Chondrocyte (in vitro differentiated cells): ENCODE measurements at places on chromosomes 6 and 20. TPM values are rescaled to one million over a fixed set of nuclear protein-coding genes. Genes with fewer than 3 reads are reported as not detected.
A peak's percentile ranks its signal among the peaks of the same experiment; 100 is the strongest.

- DNase-seq: no peak
These were observed 53.0 kb downstream of the DEK start for GRCh38 chr6:18211338-18211737.

- DNase-seq: no peak
These were observed 45.2 kb upstream of the RALY start for GRCh38 chr20:33948480-33948879.

The SEMG1 gene
- total RNA-seq: not detected in 3 replicates

DNA sequence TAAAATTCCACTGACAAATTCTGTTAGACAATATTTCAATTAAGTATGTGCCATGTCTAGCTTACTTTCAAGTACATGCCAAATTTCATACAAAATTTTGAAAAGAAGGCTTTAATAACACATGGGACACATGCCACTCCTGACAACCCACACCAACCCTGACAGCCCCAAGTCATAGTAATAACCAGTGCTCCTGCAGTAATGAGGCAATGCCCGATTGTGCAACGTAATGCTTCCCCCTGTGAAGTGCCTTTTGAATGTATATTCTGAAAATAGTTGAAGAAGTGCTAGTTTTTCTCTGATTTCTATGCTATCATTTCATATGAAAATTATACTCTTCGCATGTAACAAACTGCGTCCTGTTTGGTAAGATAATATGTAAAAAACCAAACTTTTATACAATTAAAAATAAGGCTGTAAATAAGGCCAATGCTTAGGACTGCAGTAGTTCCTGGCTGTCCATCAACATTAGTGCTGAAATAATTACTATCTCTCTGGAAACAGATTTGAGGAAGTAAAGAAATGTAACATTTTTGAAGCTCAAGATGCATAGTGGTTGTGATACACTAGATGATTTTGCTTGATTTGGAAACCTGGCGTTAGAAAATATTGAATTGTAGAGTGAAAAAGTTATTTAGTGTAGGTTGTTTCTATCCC, 125.8 kb upstream of the BCLAF1 start:
- no peak for DNase-seq

GRCh38 chr20:38126932-38127621, 38.0 kb downstream of the TGM2 start:
- peak; percentile 46 for DNase-seq

The MCM8 gene
- 4.2 to 9.2 TPM (median 5.0 TPM) in 3 replicates for total RNA-seq

DNA sequence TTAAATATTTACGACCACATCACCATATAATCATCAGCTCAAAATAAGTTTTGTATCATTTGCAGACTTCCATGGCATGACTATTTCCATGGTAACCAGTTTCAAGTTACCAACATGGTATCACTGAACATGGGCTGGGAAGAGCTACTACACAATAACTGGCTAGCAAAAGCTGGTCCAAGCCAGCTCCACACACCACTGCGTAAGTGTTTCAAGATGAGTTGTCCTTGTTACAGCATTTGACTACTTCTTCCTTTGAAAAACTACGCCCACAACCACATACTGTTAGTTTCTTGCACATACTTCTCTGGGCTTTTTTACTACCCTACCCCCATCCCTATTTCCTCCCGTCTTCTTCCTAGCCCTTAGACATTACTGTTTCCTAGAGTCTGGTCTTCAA, 8.5 kb downstream of the CD164 start:
- no peak for DNase-seq

- no peak for DNase-seq
These were observed 78.4 kb downstream of the PRL start for GRCh38 chr6:22218410-22218809.

DNA sequence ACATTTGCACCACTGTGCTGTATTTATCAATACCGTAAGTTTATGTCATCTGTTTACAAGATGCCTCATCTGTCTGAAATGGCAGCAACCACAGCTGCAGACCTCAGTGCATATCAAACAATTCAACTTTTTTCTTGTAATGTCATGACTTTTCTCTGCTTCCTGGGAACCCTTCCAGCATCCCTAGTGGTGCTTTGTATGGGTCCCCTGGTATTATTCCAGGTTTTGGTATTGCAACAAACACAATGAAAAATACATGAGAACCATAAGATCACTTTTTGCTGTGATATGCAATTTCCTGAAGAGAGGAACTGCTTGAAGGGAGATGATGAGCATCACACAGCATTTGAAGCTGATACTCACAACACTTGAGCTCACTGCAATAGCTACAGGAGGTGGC, 12.0 kb upstream of the TXNDC5 start:
- no peak for DNase-seq
